CD4-positive, alpha-beta T cell (primary cell): ENCODE measurements at places on chromosomes 1 and 21. TPM values are rescaled to one million over a fixed set of nuclear protein-coding genes. Genes with fewer than 3 reads are reported as not detected.

The NR5A2 gene
- total RNA-seq, result not detected

The SLC16A4 gene
- total RNA-seq, result not detected

The RPTN gene
- not detected for total RNA-seq

The FOXD3 gene
- total RNA-seq, result not detected

The GPR157 gene
- 5.1 TPM for total RNA-seq

The SLC35F3 gene
- 0.08 TPM for total RNA-seq

The SYT2 gene
- not detected for total RNA-seq

The MMEL1 gene
- total RNA-seq, result 1.8 TPM

The AGT gene
- not detected for total RNA-seq

The HES2 gene
- total RNA-seq, result not detected

The ZBTB8A gene
- total RNA-seq, result not detected

The TFF2 gene
- not detected for total RNA-seq

The PAPPA2 gene
- not detected for total RNA-seq

The EDARADD gene
- 1.5 TPM for total RNA-seq

The FAM72C gene
- total RNA-seq, result not detected

The CA6 gene
- total RNA-seq, result not detected

The TSTD1 gene
- total RNA-seq, result 38.0 TPM

The PSRC1 gene
- 0.91 TPM for total RNA-seq

The TMEM54 gene
- not detected for total RNA-seq
